ENCODE measurements at places on chromosomes 16 and 17.

- no peak for DNase-seq
Measured at GRCh38 chr16:31385680-31386079, 7.5 kb upstream of the ITGAD start.

DNA sequence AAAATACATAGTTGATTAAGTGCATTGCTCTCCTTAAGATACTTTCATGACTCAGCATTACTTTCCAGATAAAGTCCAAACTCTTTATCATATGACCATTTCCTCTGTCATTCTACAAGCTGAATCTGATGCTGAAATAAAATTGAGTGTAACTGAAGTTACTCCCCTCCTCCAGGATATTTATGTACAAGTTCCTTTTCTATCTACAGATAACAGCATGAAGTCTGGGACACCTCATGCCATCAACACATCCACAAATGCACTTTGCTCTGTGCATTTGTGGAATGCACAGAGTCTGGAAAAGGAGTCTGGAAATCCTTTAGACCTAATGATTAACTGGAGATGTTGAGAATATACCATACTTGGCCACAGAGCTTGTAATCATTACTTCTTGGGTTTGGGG lies 60.5 kb downstream of the ACSM2B start:
- no peak for DNase-seq

DNA sequence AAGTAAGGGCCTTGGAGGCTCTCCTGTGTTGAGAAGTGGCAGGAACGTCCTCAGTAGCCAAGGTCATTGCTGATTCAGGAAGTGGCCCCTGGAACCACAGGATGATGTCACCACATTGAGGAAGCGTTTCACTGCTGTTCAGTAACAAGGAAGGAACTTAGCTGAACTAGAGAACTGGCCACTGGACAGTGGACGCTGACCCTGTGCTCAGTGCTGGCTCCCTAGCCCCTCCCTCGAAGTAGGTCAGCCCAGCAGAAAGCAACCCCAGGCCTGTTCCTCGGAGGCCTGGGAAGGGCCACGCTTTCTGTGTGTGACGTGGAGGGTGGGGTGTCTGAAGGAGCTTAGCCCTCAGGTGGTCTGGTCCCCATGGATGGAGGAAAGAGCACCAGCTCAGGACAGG lies 58.3 kb downstream of the B9D1 start:
- DNase-seq = peak; percentile 14

DNA sequence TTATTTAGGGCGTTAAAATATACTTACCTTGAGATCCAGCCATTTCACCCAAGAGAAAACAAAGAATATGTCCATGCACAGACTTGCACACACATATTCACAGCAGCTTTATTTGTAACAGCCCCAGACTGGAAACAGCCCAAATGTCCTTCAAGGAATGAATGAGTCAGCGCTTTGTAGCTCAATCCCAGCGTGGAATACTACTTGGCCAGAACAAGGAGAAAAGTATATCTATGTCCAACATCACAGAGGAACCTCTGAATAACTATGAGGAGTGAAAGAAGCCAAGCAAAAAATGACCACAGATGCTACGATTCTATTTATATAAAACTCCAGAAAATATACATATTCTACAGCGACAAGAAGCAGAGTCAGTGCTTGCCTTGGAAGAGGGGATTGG lies 158.3 kb downstream of the ENGASE start:
- no peak for DNase-seq

DNA sequence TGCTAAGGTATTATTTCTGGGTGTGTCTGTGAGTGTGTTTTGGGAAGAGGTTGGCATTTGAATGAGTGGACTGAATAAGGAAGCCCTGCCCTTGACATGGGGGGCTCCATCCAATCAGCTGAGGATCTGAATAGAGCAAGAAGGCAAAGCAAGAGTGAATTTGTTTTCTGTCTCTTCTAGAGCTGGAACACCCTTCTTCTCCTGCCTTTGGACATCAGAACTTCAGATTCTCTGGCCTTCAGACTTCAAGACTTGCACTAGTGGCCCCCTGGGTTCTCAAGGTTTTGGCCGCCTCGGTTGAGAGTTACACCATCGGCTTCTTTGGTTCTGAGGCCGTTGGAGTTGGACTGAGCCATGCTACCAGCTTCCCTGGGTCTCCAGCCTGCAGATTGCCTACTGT lies 448.6 kb downstream of the SHISA9 start:
- no peak for DNase-seq

- no peak for DNase-seq
Measured at GRCh38 chr16:17775061-17775460, 304.3 kb upstream of the XYLT1 start.

DNA sequence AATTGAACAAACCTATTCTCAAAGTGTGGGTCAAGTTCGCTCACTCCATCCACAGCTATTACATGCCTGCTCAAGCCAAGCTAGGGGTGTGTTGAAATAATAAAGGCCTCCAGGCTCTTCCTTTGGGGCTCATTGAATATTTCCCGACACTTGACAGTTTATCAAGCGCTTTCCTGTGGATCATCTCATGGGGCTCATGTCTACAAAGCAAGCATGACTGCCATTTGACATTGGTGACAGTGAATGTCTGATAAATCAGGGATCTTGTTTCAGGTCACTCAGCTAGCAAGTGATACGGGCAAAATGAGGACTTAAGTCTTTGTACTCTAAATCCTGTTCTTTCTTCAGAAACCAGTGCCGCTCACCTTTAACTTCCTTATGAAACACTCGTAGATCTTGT lies 542.6 kb downstream of the TOX3 start:
- DNase-seq = no peak

All from activated CD4-positive, alpha-beta T cell treated with anti-CD3 and anti-CD28 coated beads, Interleukin-2, Interleukin-6, amounts not matched to agents 100 ng/mL and 50 ng/mL, durations not matched to agents 16 hours and 8 hours (primary cell).